ENCODE measurements at places on chromosomes 11 and 22. TPM values are rescaled to one million over a fixed set of nuclear protein-coding genes. Genes with fewer than 3 reads are reported as not detected.

WNT7B gene
- polyA plus RNA-seq: 92.0 TPM

SAA2 gene
- polyA plus RNA-seq: not detected

RAG2 gene
- polyA plus RNA-seq: not detected

MAP6 gene
- 1.1 TPM for polyA plus RNA-seq

LARGE2 gene
- 2.1 TPM for polyA plus RNA-seq

DDTL gene
- 2.5 TPM for polyA plus RNA-seq

PLEKHA7 gene
- polyA plus RNA-seq: 12.8 TPM

CXCR5 gene
- 0.04 TPM for polyA plus RNA-seq

PKNOX2 gene
- not detected for polyA plus RNA-seq

FGF3 gene
- polyA plus RNA-seq: not detected

EIF4ENIF1 gene
- 11.6 TPM for polyA plus RNA-seq

MYO7A gene
- 1.4 TPM for polyA plus RNA-seq

BIK gene
- 0.54 TPM for polyA plus RNA-seq

ZPR1 gene
- polyA plus RNA-seq: 44.1 TPM
